Naive thymus-derived CD4-positive, alpha-beta T cell (primary cell): ENCODE measurements at places on chromosomes 13 and 19. TPM values are rescaled to one million over a fixed set of nuclear protein-coding genes. Genes with fewer than 3 reads are reported as not detected.

Gene NLRP5
- total RNA-seq: not detected

Gene BRCA2
- total RNA-seq: 4.3 TPM

Gene TMEM145
- total RNA-seq: not detected

Gene LAIR1
- 47.0 TPM for total RNA-seq

Gene LYL1
- total RNA-seq: 4.6 TPM

Gene CLEC4G
- not detected for total RNA-seq

Gene CKM
- not detected for total RNA-seq

DNA sequence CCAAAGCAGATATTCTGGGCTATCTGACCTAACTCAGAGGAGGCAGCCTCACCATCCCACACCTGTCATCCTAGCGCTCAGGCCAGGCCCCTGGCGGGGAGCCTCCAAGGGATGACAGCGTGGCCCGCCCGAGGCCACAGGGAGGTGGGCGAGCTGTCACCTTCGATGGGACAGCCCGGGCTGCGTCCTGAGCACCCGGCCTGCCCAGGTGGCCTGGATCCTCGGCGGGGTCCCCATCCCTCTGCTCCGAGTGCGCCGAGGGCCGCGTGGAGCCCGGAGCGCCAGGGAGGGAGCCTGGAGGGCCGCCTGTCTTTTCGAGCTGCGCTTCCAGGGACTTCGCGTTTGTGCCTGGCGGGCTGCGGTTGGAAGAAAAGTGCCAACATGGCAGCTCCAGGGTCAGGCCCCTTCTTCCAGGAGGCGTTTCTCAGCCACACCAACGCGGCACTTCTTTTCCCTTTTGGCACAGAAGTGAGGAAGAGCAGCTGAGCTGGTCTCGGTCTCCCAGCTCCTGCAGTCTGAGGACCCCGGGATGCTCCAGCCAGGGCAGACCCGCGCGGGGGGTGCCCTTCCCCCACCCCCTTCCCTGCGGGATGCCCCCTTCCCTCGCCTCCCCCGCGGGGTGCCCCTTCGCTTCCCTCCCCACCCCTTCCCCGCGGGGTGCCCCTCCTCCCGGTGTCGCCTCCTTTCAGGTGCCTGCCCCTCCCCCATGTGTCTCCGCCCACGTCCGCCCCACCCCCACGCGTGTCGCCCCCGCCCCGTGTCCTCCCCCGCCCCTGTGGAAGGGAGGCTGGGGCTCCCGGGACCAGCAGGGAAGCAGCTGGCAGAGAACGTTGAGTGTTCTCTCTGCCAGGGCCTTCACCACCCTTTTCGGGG lies 42.3 kb downstream of the GJA3 start:
- DNase-seq: peak; percentile 14

DNA sequence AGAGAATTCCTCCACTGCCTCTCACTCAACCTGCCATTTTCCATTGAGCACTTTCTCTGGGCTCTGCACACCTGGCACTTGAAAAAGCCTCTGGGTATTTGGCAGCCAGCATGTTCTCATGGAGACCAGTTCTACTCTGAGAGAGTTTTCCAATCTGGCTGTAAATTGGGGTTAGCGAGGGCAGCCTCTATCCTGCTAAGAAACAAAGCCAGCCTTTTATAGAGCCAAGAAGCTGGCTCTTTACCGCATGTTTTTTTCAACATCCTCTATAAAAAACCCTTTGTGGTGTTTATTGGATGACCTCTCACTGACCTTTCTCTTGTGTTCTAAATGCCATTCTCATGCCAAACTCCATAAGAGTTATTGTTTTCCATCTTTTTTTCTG lies 52.6 kb upstream of the RCBTB2 start:
- DNase-seq: no peak

DNA sequence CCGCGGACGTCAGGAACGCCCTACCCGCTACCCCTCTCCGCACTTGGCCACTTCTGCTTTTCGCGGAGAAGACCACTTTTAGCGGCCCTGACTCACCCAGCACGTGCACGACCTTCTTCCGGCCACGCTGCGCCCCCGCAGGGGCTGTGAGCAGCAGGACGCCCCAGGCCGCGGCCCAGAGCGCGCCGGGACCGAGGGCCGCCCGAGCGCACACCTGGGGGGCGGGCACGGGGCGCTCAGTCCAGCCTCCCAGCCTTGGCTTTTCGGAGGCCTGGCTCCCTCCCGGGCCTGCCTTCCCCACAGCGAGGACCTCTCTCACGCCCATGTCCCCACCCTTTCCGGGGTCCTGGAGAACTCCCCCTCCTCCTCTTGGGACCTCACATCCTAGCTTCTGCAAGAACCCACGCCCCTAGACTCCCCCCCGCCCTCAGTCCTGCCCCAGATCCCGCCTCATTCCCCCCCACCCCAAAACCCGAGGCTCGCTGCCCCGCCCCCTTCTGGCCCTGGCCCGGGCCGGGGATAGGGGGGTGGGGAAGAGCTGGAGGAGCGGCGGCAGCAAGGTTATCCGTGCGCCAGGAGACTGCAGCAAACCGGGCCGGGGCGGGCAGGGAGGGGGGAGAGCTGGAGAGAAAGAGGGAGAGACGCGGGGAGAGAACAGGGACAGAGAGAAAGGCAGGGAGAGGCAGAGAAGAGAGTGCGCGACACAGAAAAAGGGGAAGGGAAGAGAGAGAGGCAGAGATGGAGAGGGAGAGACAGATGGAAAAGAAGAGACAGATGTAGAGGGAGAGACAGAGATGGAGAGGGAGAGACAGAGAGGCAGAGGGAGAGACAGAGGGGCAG lies 11.5 kb downstream of the TM6SF2 start:
- no peak for DNase-seq

GRCh38 chr19:45499196-45500180 lies 1.2 kb downstream of the PPM1N start:
- peak; percentile 68 for DNase-seq

- peak; percentile 72 for DNase-seq
These were observed 11.8 kb upstream of the CSNK1G2 start for GRCh38 chr19:1929021-1929742.

DNA sequence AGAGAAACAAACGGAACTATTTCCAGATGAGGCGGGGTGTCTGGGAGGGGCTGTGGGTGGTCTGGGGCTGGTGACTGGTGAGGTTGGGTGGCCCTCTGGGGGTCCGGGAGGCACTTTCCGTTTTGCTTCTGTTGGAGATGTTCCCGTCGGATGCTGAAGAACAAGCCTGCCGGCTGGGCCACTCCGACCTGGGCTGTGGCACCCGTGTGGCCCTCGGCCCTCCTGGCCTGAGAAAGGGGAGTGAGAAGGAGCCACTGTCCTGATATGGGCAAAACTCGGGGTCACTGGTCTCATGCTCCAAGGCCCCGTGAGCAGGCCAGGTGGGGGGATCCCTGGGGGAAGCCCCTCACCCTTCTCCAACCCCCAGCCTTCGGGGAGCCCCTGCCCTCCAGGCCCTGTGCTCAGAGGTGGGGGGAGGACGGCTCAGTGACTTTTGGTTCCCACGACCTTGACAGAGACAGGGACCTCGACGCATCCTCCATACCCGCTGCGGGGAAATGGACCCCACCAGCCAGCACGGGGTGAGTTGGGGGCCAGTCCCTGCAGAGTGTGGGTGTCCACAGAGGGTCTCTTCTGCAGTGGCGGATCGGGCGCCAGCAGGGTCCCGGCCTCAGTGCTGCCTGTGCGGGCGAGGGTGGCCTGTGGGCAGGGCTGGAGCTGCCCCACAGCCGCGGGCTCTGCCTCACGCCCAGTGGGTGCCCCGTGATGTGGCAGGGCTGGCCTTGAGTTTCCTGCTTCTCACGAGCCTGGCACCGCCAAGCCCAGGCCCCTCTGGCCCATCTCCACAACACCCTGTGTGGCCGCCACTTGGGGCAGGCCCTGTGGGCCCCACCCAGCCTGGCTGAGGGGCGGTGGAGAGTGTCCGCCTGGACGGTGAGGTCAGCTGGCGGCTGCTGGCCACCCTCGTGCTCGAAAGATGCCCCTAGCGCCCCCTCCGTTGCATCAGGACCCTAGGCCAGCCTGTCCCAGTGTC lies 4.4 kb upstream of the TBXA2R start:
- no peak for DNase-seq

DNA sequence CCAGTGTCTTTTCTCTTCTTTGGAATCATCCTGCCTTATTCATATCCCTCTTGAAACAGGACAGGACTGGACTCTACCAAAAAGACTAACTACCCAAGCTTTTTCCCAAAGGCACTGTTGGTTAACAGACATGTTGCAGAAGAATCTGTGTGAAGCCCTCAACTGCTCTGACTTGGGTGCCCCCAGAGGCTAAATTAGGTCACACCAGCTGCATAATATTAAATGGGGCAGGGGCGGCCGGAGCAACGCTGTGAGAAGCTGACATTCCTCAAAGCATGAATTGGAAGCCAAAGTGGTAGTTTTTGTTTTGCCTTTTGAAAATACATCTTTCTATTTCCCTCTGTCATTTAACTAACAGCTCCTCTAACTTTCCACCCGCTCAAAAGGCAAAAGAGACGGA lies 185.9 kb downstream of the LHFPL6 start:
- DNase-seq: no peak

DNA sequence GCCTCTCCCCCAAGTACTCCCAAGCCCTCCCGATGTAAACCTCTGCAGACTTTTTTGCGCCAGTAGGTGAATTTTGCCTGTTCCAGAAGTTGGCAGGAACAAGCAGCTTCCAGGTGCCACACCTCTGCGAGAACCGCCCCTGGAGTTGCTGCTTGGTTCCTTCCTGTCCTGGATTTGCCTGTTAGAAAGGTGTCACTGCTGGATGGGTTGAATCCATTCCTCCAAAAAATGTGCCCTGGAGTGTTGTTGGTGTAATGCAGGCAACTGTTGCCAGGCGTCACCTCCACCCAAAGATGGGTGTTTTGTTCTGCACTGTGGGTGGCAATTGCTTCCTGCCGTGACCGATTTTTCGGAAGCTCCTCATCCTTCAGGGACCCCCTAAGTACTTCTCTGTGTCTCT lies 5.7 kb downstream of the PGPEP1 start:
- no peak for DNase-seq

- DNase-seq: no peak
These were observed 216.3 kb upstream of the KLHL1 start for GRCh38 chr13:70324519-70324918.

- DNase-seq: no peak
These were observed 50.0 kb downstream of the PIN1 start for GRCh38 chr19:9885077-9885552.

DNA sequence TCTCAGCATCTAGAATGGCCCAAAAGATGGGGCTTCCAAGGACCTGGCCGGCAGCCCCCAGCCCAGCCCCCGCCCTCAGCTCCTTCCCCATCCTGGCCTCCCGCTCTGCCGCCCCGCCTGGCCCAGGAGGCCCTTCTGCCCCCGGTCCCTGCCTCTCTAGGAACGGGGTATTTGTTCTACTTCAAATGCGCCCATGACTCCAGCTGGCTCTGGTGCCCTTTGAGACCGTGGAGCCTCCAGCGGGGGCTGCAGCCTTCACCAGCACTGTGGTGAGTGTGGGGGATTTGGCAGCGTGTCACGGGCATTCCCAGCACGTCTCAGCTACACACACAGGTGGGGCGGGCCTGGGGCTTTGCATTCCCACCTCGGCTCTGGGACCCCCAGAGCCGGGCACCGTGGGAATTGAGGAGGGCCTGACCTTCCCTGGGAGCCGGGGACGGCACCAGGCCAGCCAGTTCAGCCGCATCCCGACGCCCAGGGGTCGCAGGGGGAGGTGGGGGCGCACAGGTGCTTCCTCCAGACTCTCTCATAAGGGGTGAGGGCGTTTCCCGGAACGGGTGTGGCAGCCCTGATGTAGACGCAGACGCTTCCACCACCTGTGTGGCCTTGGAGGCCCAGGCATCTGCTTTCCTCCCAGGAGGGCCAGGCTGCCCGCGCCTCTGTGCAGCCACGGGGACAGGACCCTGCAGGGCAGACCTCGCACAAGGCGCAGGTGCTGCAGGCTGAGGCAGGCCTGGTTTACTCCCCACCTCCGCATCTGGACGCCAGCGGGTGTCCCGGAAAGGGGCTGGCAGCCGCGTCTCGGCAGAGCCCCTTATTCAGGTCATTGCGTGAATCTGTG lies 947 bp downstream of the ATP4B start:
- no peak for DNase-seq

DNA sequence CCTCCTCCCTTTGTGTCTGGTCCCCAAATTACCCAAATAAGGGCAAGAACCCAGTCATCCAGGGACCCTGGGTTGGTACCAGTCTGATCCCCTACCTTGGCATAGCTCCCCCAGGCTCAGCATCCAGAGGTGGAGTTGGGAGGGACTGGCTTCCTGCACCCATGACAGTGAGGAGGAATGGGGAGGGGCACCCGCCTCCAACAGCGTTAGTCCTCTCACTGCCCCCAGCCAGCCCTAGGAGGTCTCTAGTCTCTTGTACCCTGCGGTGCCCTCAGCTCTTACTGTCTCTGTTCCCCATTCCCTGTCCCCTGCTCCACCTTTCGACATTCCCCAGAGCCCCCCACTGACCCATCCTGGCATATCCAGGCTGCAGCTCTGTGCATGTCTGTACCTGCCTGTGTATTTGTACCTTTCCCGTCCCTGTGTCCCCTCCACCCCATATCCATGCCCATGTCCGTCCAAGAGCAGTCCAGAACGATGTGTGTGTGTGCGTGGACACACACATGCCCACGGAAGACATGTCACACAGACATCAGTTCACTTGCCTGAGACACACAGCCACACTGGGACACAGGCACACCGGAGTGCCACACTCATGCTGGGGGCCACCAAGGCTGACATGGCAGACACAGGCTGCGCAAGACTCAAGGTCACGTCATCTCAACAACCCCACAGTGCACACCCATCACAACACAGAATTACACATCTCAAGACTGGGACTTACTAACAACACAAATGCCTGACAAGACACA lies 17.8 kb downstream of the ERFL start:
- DNase-seq: peak; percentile 45

DNA sequence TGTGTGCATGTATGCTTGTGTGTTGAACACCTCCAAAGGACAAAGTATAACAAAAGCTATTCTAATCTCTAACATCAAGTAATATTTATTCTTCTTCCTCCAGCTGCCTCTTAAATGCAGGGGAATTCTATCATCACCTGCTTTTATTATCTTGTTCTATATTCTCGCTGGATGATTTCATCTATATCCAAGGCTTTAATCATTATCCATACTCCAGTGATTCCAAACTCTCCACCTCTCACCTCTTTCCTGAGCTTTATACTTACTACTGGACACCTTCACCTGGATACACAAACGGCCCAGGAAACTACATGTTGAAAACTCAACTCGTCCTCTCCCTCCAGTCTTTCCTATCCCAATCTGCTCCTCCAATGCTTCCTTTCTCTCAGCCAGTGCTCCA lies 418.6 kb downstream of the KLF5 start:
- no peak for DNase-seq

DNA sequence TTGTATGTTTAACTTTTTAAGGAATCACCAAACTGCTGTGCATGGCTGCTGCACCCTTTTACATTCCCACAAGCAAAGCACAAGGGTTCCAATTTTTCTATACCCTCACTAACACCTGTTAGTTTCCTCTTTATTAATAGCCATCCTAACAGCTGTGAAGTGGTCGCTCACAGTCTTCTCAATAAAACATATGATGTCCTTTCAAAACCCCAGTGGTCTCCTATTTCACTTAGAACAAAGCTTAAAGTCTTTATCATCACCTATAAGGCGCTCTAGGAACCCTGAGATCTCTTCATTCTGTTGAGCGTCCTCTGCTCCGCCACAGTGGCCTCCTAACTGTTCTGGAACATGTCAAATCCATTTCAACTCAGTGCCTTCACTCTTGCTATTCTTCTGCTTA lies 400.5 kb downstream of the KLF12 start:
- no peak for DNase-seq

- DNase-seq: no peak
These were observed 24.2 kb upstream of the RFC3 start for GRCh38 chr13:33793726-33794125.

- DNase-seq: no peak
These were observed 7.8 kb downstream of the POU2F2 start for GRCh38 chr19:42124386-42124901.

GRCh38 chr13:42981317-42981716 lies 10.7 kb downstream of the EPSTI1 start:
- no peak for DNase-seq

GRCh38 chr13:107117327-107118012 lies 549.5 kb upstream of the ARGLU1 start:
- no peak for DNase-seq
